ENCODE measurements at places on chromosomes 13 and 19.

DNA sequence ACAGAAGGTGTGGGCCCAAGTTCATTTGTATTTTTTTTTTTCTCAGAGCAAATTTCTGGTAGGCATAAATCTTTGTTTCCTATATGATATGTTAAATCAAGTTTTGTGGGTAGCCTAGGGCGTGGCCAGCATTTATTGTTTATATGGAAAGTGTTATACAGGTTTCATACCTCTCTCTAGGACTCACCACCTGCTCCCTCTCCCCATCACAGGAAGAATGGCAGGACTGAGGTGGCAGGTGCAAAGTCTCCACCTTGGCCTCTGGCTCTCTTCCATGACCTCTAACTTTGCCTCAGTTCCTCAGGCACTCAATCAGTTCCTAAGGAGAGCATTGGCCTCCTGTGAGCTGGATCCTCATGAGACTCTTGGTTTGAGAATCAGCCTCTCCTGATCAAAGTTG lies 172.3 kb upstream of the TSC22D1 start:
- no peak for DNase-seq

DNA sequence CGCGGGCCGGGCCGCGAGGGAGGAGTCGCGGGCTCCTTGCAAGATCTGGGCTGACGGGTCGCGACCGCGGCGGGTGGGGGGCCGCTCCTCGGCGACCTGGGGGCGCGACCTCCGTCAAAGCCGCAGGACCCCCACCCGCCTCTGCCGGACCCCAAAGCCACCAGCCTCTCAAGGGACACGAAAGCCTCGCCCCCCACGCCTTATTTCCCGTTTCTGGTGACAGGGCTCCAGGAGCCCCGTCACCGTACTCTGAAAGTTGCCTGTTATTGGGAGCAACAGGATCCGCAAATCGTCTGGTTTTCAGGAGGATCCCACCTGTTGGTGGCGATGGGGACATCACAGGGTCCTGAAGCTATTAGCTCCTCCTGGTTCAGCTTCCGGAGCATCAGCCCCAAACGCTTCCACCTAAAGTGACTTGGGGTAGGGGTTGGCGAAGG lies 530 bp downstream of the MAU2 start:
- DNase-seq: no peak

- DNase-seq: no peak
These were observed 543.4 kb downstream of the SUCLA2 start for GRCh38 chr13:47457626-47458025.

GRCh38 chr13:31627097-31627845 lies 112.1 kb upstream of the RXFP2 start:
- DNase-seq: no peak

GRCh38 chr13:101747039-101747438 lies 294.6 kb downstream of the ITGBL1 start:
- DNase-seq: no peak

DNA sequence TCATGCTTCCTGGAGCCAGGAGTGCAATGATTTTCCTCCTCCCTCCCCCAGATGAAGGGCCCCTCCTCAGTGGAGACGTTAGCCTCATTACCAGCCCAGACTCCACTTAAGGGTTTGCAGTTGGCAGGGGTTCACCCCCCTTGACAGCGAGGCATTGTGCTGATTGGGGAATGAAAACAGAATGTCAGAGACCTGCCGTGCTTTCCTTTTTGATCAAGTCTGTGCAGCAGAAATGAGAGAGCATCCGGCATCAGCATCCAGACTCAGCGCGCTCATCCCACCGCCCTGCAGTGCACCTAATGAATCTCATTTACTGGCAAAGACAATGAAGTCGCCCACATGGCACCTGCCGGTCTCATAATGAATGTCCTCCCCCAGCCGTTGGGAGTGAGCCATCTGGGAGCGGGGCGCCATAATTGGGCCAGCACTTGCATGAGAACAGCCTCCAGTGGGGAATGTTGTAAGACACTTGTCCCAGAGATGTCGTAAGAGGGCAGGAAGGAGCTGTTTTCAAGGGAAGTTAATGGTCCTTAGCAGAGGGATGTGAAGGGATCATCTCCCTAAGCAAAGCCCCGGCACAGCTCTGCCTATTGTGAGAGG lies 98.3 kb upstream of the UQCRFS1 start:
- no peak for DNase-seq

DNA sequence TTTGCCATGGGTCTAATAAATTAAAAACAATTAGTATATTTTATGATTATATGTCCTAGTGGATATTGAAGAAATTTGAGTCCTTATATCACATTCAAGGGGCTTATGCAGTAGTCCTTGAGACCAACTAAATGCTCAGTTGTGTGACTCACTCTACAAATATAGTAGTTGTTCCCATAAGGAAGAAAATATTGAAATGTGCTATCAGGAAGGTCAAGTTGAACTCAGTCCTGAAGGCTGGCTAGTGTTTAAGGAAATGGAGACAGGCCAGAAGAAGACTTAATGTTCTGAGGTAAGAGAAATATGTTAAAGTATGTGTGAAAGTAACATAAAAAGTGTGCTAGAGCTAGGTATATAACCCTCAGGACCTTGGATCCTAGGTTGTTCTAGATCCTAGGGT lies 766.1 kb upstream of the GPC6 start:
- DNase-seq: no peak

- DNase-seq: no peak
These were observed 367.5 kb downstream of the SLITRK6 start for GRCh38 chr13:85431720-85432119.

DNA sequence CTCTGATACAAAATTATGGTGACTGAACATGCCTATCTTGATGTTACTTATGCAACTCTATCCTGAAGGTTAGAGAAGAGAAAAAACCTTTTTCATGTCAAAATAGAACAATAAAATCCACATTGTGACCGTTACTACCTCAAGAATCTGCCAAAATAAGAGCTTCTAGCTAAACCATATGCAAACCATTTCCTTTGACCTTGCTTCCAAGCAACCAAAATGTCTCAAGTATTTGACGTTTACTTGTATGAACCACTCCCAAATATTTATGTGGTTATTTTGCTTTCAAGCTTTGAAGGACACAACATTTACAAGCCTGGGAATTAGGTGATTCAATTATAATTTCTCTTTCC lies 13.9 kb downstream of the FOXO1 start:
- no peak for DNase-seq

GRCh38 chr13:40588101-40588500 lies 78.3 kb downstream of the FOXO1 start:
- DNase-seq: no peak

- DNase-seq: no peak
These were observed 11.2 kb upstream of the CHST8 start for GRCh38 chr19:33610588-33610987.

DNA sequence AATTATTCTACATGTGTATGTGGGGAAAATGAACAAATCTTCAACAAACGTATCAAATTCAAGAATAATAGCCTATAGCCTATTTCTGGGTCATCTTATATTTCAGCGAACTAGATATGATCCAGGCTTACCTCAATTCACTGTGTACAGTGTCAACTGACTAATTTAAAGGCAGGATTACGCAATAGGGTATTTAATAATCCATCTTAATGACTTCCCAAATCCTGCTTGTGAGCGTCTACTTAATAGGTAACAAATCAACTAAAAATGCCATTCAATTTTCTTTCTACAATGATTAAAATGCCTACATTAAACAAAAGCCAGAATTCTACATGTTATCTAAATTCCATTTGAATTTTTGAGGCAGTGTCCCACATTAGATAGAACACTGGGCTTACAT lies 67.0 kb downstream of the USP12 start:
- DNase-seq: no peak

- DNase-seq: no peak
These were observed 9.5 kb upstream of the TIMM13 start for GRCh38 chr19:2436926-2437325.

DNA sequence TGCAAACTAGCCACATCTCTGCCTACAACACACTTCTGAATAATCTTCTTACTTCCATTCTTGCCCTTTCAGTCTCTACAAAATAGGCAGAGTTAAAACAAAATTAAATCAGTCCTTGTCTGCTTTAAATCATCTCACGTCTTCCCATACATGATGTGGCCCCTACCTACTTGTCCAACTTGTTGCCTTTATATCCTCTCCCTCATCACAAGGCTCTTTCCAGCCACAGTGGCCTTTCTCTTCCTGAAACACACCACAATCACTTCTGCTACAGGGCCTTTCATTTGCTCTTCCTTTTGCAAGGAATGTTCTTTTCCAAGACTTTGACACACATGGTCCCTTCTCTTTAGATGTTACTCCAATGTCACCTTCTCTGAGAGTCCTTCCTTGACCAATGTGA lies 1.7 kb downstream of the RBM26 start:
- DNase-seq: no peak

DNA sequence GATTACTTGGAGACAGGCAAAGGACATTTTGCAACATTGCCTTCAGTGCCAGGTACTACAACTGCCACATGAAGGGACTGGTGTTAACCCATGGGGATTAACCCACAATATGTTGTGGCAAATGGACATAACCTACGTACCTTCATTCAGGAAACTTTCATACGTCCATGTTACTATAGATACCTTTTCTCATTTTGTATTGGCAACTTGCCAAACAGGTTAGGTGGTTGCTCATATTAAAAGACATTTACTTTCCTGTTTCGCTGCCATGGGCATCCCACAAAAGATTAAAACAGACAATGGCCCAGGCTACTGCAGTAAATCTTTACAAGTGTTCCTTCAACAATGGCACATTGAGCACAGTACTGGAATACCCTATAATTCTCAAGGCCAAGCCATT lies 925.3 kb downstream of the SLITRK6 start:
- no peak for DNase-seq

- no peak for DNase-seq
These were observed 5.6 kb upstream of the EEF1AKMT1 start for GRCh38 chr13:20779405-20779804.

- no peak for DNase-seq
These were observed 43.9 kb upstream of the TSC22D1 start for GRCh38 chr13:44620057-44620456.

DNA sequence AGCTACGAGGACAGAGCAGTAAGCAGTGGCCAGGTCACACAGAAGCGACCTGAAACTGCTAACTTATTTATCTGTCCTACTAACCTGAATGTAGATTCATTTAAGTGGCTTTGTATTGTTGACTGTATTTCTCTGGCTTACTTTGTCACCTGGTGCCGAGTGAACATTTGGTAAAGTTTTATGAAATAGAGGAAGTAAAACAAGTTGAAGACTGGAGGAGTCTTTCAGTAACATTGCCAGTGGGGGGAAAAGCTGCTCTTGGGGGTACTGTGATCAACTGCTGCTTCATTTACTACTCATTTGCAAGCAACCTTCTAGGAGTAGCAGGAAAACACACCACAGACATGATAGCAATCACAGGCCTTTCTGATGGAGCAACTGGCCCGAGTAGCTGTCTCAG lies 615.0 kb downstream of the FGF9 start:
- DNase-seq: no peak

GRCh38 chr13:111153977-111154332 lies 38.8 kb downstream of the ARHGEF7 start:
- DNase-seq: peak; percentile 42

DNA sequence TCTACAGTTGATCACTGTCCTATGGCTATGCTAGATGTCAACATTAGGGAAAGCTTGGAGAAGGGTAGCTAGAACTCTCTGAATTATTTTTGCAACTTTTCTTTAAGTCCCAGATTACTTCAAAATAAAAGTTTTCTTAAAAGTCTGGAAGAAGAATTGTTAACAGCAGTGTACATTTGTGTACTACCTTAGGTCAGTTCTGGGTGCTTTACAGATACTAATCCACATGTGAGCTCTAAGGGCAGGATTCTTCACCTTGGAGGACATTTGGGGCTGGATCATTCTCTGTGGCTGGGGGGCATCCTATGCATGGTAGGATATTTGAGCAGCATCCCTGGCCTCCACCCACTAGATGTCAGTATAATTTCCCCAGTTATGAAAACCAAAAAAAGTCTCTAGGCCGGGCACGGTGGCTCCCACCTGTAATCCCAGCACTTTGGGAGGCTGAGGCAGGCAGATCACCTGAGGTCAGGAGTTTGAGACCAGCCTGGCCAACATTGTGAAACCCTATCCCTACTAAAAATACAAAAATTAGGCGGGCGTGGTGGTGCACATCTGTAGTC lies 2.8 kb downstream of the BRME1 start:
- no peak for DNase-seq

GRCh38 chr19:688214-688613 lies 7.0 kb downstream of the PRSS57 start:
- DNase-seq: no peak

DNA sequence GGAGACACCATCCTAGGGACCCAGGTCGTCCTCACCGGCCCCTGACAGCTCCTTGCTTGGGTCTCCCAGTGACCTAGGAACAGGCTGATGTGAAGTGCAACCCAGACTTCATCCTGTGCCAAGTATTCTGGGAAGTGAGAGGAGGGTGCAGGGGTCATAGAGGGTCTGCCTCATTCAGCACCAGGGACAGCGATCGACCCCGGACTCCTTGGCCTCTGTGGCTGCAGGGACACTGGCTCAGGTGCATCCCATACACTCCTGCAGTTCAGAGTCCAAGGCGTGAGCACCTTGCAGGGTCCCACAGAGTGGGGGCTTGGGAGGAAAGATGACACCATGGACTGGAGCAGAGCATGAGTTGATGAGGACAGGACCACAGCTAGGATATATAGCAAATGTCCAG lies 10.0 kb upstream of the OR10H2 start:
- no peak for DNase-seq

GRCh38 chr19:45303269-45304060 lies 19.2 kb downstream of the CKM start:
- DNase-seq: no peak

- no peak for DNase-seq
These were observed 415.8 kb upstream of the PCDH9 start for GRCh38 chr13:67645874-67646467.

GRCh38 chr13:95641291-95642027 lies 3.0 kb downstream of the DZIP1 start:
- no peak for DNase-seq

DNA sequence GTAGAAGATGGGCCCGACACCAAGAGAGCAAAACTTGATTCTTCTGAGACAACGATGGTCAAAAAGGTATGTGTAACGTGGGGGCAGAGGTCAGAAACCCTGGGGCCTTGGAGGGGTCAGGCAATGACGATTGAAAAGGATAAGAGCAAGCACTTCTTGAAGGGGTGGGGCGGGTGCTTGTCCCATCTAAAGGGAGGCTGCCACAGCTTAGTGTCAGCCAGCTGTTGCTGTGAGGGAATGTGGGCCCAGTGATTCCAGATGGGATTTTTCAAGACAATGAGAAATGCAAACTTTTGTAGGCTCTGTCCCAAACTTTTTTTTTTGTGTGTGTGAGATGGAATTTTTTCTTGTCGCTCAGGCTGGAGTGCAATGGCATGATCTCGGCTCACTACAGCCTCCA lies 24.5 kb downstream of the SAE1 start:
- no peak for DNase-seq

DNA sequence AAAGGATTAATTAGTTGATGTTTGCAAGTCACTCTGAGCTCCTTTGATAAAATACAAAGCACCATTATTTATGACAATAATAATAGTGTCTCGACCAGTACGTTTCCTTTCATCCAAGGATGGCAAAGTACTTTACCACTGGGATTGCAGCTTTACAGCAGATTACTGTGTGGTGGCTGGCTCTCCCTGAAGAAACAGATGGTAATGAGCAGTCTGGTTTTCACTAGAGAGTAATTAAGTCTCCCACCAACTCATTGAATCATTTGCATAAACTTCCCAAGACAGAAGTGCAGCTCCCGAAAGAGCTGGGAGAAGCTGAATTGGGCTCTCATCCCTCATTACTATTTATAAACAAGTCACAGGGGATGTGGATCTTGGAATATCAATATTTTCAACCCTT lies 48.7 kb downstream of the KLF5 start:
- no peak for DNase-seq

All from stimulated activated CD8-positive, alpha-beta memory T cell treated with anti-CD3 and anti-CD28 coated beads, Interleukin-2, amount 100 ng/mL, for 48 hours (primary cell).